ENCODE measurements at places on chromosomes 2 and 18.
A peak's percentile ranks its signal among the peaks of the same experiment; 100 is the strongest.

DNA sequence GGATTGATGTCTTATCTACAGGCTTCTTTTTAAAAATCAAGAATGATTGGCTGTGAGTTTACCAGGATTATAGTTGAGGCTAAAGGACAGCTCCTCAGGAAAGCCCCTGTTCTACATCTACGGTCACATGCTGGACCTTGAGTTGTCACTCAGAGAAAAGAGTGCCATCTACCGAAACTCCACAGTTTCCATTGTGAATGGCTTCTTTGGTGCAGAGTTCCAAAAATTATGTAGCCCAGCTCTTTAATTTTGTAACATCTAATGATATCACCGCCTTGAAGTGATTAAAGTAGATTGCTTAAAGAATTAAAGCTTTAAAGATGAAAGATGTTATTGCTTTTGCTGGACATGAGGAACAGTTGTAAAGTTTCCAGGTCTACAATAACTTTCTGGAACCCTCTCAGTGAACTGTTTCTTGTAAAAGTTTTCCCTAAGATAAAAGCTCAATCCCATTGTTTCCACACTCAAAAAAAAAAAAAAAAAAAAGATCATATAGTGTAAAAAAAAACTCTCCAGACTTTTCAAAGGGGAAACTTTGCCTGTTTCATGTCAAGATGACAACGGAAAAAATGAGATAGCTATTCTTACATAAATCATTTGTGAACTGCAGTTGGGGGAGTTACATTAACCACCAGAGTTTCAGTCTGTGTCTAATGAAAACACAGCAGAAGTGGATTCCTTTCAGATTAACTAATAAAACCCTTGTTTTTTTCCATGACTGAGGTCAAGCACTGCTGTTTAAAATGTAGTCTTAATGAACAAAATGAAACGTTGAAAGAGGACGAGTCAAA is 4.3 kb downstream of the COL3A1 start:
- peak; percentile 19 for DNase-seq

- no peak for DNase-seq
Measured at GRCh38 chr2:237312021-237312755, 101.8 kb downstream of the COL6A3 start.

DNA sequence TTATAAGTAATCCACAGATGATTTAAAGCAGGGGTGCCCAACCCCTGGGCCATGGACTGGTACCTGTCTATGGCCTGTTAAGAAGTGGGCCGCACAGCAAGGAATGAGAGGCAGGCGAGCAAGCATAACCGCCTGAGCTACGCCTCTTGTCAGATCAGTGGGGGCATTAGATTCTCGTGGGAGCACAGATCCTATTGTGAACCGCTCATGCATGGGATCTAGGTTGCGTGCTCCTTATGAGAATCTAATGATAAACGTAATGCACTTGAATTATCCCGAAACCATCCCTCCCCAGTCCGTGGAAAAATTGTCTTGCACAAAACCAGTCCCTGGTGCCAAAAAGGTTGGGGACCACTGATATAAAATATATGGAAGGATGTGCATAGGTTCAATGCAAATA is 153.7 kb downstream of the CSRNP3 start:
- no peak for DNase-seq

DNA sequence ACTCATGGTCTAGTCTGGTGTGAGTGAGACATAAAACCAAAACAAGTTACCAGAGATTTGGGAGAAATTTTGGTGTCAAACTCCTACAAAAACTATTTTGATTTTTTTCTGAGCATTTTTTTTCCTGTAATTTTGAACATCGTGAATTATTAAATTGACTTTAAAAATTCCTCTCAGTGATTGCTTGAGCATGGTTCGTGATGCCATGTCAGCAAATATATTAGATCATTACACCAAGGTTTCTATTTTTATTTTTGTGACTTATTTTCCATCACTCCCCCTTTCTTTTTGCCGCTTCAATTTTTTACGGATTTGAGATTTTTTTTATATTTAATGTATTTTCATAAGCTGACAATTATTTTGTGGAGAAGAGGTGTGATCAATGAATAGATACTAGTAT is 613.9 kb upstream of the LRATD1 start:
- no peak for DNase-seq

DNA sequence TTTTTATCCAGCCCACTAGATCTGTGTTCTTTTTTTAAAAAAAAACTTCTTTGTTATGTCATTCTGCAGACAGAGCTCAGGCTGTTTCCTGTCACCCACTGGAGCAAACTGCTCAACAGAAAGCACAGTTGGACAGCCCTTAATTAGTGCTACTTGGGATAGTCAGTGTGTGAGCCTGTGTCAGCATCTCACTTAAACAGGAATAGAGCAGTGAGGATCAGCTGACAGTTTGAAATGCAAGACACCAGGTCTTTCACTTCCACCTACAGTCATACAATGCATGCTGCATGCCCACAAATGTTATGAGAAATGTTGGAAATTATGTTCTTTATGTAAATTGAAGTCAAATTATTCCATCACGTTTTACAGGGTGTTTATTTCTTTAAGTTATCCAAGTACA is 174.9 kb downstream of the NR4A2 start:
- no peak for DNase-seq

DNA sequence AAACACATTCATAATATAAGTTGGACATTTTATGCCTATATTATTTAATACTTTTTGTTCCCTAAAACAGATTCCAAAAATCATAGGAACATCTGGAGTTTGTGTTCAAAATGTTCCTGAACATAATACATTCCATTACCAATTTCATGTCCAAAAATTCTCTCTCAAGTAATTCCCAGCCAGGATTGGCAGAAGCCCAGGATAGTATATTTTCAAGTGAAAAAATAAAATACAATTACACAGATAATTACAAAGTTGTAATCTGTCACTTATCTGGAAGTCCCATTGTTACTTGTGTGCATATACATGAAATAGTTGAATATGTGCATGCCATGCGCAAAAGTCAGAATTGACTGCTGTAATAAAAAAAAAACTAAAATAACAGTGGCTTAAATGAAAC is 5.2 kb upstream of the SCN7A start:
- no peak for DNase-seq

- DNase-seq, result no peak
Measured at GRCh38 chr2:204566439-204566838, 21.2 kb downstream of the PARD3B start.

- no peak for DNase-seq
Measured at GRCh38 chr2:165796129-165796528, 2.1 kb upstream of the GALNT3 start.

DNA sequence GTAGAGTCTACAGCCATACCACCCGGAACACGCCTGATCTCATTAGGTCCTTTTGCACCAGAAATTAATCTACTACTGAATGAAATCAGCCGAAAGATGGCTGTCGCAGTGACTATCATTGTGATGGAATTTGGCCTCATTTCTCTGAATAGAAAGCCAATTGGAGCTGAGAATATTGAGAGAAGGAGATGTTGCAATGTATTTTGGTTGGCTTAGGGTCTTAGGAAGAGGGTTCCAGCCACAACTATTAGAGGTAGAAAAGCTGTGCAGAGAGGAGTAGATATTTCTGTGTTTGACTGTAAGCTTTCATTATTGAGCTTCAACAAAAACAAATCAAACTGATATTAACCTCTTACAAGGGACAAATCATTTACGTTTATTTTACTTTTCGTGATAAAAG is 98.1 kb downstream of the THSD7B start:
- no peak for DNase-seq

DNA sequence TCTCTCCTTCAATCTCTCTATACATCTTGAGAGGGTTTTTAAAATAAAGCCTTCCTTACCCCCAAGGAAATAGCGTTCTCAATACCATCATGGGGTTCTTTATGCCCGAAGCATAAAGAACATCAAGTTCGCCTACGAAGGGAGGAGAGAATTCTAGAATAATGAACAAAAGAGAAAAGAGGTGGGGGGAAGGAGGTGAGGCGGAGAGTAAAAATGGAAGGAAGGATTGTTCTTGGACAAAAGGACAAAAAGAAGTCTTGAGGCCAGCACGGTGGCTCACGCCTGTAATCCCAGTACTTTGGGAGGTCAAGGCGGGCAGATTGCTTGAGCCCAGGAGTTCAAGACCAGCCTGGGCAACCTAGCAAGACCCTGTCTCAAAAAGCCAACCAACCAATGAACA is 319.8 kb upstream of the NCKAP5 start:
- DNase-seq, result no peak

GRCh38 chr2:95041060-95041823 is 15.7 kb downstream of the MAL start:
- no peak for DNase-seq

GRCh38 chr2:45269149-45269793 is 260.0 kb upstream of the SIX2 start:
- no peak for DNase-seq

DNA sequence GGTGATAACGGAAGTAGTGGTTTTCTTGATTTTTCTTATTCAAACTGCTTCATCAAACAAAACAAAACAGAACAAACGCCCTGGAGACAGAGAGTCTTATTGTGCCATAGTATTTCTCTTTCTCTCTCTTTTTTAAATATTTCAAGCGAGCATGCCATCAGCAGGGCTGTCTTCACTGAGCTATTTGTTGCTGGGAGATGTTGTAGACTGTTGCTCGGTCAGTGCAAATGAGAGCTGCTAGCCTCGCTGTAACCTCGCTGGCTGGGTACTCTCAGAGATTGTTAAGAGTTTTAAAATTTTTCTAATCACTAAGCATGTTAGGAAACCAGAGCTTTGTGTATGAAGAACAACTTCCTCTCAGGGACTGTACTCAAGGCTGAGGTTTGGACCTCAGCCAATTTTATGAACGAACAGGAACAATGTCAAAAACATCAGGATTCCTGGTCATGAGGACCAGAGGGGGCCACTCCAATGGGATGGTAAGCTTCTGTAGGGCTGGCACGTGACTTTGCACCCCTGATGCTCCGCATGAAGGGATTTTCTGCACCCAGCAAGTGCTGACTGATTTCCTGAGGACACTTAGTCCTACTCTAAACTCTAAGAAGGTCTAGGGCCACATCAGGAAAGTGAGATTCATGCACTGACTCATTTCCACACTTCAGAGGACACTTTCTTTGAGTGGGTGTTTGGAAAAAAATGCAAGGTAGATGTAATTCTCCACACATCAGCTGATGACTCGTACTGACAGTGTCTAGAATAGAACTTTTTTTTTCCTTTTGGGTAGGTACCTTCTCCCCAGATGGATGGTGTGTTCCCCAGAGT is 59.8 kb upstream of the IL1R1 start:
- DNase-seq, result no peak

DNA sequence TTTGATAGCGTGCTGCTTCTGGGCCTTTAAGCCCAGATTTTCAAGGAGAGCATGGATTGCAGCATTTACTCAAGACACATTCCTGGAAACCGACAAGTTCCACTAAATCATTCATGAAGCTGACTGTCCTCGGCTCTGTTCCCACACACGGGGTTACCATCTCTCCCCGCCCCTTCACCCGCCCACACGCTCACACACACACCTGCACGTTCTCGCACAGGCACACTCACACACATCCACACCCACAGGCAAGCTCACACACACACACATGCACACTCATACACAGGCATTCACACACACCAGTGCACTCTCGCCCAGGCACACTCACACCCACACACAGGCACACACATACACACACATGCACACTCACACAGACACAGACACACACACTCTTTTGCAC is 150.0 kb upstream of the AGAP1 start:
- DNase-seq, result no peak

GRCh38 chr18:63302636-63303405 is 16.7 kb downstream of the BCL2 start:
- no peak for DNase-seq

DNA sequence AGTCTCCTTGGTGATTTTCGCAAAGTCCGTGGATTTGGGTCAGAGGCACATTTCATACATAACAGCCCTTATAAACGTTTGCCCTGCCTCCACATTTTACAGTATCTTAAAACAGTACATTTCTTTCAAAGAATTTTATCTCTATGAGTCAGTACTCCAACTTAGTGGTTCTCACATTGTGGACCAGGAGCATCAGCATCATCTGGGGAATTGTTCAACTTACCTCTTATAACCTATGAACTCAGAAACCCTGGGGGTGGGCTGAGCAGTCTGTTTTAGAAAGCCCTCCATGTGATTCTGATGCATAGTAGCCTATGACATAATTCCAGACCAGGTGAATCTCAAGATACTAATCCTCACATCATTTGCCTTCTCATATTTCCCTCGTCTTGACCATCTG is 12.4 kb downstream of the SUPT7L start:
- no peak for DNase-seq

- no peak for DNase-seq
Measured at GRCh38 chr2:15759385-15759784, 167.7 kb downstream of the DDX1 start.

DNA sequence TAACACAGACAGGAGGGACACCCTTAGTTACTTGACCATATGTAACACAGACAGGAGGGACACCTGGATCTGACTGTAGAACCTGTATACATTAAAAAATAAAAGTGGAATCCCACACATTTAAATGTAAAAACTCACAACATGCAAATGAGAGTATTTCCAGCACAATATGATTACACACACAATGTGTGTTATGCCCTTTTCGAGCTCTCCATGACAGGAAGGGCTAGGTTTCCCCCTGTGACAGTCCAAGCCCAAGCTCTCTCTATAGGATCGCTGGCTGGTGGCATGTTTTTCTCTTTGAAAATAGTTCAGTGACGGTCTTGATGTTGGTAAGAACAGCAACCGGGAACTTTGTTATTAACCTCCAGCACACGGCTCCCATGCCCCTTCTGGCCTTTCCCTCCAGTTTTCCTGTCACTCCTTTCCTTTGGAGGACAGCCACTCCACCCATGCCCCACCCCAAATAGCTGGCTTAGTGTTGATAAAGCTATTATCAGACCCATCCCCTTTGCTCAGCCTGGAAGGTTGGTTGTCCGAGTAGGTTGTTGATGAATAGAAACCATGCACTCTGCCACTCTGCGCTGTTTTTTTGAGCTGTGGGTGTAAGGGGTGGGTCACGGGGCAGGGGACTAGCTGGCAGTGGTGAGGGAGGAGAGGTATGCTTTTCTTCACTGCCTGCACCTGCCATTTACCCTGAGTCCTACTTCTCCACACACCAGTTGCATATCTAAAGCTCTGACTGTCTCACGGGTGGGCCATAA is 2.7 kb downstream of the RASGRP3 start:
- no peak for DNase-seq

- DNase-seq, result no peak
Measured at GRCh38 chr2:30686000-30686399, 121.2 kb downstream of the CAPN13 start.

GRCh38 chr18:31581498-31582197 is 10.0 kb upstream of the TTR start:
- no peak for DNase-seq

GRCh38 chr2:113797237-113797636 is 40.8 kb upstream of the SLC35F5 start:
- DNase-seq, result no peak

DNA sequence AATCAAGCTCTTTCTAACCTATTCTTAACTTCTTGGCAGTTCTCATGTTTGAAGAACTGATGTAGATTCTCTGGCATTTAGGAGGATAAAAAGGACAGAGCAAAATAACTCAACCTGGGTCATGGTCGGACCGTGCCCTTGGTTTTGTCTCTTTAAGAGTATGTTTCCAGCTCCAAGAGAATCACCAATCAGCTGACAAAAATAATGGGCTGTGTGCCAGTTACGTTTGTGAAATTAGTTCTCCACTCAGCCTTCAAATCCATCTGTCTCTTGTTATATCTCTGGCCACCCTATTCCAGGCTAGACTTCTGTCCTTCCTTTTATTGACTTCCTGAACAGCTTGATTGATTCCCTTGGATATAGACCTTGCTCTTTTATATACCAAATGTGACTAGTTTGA is 225.7 kb downstream of the EPHA4 start:
- no peak for DNase-seq

GRCh38 chr2:217489145-217489960 is 513.4 kb downstream of the TNS1 start:
- DNase-seq, result peak; percentile 12

All from T1000 (cell line).